ENCODE measurements at places on chromosomes 3 and 15.

DNA sequence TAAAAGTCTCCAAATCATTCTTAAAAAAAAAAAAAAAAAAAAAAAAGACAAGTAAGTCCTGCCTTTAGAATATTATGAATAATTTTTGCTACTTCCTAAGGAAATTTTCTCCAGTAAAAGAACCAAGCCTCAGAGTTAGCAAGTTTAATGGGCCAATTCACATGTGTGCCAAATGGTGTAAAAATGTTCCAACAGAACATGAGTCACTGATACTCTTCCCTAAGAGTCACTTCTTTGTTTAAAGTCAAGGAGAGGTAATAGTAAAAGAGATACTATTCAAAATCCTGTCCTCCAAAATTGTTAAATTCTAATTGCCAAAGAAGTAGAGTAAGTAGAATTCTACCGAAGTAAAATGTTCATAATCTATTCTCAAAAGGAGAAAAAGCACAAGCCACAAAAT is 17.7 kb upstream of the CPA3 start:
- no peak for DNase-seq

DNA sequence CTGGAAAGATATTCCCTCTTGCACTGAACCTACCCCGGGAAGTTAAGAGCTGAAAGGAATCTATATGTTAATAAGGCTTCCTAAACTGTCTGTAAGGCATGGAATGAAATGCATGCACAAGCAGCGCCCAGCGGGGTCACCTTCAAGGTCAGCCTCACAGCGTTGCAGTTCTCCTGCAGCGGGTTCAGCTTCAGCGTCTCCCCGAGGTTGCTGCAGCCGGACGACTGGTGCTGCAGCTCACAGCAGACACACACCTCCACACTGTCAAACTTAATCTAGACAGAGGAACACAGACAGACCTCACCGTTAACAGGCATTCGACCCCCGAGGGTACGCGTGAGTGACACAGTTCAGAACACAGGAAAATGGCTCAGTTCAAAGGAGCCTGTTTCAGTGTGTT is 73.3 kb downstream of the NSMCE3 start:
- DNase-seq = no peak

GRCh38 chr3:13540297-13540995 is 8.5 kb upstream of the FBLN2 start:
- no peak for DNase-seq

- DNase-seq = peak; percentile 2
Measured at GRCh38 chr3:140276703-140277102, 341.7 kb downstream of the CLSTN2 start.

- no peak for DNase-seq
Measured at GRCh38 chr15:48515500-48515899, 130.0 kb downstream of the FBN1 start.

DNA sequence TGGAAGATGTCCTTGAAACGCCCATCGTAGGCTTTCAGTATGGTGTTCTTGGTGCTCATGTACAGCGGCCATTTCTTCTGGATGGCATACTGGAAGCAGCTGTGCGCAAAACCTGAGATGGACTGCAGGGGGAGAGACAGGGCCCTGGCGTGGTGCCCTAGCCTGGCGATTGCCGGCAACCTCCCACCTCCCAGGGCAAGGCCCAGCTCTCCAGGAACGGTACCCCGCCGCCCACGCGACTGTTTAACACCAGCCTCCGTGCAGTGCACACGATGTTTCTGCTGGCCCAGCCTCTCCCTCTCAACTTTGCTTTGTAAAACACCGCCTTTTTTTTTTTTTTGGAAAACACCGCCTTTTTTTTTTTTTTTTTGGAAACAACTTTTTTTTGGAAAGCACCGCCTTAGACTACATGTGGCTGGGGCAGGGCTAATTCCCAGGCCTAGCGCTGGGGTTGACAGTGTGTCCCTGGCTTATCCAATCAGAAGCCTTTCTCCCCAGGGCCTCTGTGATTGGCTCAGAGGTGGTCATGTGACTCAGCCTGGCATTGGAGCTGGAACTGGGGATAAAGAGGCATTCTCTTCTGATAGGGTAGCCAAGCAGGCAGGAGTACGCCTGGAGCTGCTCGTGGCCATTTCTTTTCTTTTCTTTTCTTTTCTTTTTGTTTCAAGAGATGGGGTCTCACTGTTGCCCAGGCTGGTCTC is 14.7 kb downstream of the IDH2 start:
- no peak for DNase-seq

- no peak for DNase-seq
Measured at GRCh38 chr3:47000198-47000815, 20.8 kb downstream of the NBEAL2 start.

DNA sequence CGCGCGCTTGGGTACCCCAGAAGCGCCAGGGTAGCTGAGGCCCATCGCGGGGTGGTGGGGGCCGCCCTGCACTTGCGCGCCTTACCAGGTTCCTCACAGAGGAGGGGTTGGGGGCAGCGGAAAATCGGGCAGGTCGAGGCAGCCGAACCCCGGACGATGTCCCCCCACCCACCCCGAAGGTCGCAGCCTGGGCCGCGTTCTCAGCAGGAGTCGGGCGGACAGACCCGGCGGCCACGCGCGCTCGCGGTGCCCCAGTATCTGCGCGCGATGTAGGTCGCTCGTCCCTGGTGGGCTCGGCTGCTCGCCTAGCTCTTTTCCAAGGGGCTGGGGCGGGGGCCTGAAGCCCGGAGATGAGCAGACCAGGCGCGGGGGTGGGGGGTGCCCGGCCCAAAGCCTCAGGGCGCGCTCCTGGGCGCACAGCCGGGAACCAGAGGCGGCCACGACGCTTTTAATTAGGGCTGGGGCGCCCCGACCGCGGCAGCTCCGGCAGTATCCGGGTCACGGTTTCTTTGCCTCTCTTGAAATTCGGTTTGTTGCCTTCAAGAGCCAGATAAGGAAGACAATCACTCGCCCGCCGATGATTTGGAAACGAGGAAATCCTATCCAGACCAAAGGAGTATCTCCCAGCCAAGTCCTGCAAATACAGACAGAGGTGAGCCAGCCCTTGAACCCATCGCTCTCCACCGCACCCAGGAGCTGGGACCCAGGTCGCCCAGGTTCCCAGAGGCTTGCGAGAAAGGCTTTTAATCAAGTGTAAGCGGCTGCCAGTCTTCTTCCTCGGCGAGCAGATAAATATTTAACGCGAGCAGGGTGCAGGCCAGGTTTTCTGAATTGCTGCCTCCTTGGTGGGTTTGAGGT is 4.6 kb downstream of the SKOR1 start:
- DNase-seq = peak; percentile 32

DNA sequence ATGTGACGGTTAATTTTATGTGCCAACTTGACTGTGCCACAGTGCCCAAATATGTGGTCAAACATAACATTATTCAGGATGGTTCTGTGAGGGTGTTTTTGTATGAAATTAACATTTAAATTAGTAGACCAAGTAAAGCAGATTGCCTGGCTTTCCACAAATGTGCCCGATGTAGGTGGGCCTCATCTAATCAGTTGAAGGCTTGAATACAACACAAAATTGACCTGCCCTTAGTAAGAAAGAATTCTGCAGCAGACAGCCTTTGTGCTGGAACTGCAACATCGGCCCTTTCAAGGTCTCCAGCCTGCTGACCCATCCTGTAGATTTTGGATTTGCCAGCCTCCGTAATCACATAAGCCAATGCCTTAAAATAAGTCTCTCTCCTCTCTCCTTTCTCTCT is 215.9 kb downstream of the MEX3B start:
- DNase-seq = no peak

DNA sequence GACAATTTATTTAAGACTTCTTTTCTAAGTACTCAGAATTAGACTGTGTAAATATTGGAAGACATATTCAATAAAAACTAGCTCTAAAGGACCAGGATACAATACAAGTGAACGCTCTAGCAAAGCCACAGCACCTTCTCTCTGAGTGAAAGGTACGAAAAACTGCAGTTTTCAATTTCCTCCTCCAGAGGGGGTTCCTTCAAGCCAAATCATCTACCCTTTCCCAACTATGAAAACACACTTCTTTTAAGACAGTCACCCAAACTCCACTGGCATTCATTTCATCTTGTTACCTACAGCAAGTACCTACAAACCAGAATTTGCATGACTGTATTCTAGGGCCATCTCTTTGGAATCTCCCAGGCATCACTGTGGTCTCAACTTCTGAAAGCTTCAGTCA is 165.8 kb downstream of the ERC2 start:
- no peak for DNase-seq

- no peak for DNase-seq
Measured at GRCh38 chr15:52098323-52098722, 14.3 kb downstream of the BCL2L10 start.

DNA sequence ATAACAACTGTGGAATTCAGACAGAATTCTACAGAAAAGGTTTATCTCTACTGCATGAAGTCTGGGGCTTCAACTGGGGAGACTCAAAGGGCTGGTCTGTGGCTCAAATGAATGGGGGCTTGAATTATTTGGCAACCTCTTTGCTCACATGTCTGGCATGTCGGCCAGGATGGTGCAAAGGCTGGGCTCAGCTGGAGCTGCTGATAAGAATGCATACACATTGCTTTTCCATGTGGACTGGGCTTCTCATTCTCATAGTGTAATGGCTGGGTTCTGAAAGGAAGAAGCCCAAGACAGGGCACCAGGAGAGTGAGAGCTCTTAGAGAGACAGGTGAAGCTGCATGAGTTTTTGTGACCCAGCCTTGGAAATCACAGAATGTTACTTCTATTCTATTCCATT is 194.3 kb upstream of the SGO1 start:
- no peak for DNase-seq

- DNase-seq = peak; percentile 89
Measured at GRCh38 chr3:58532794-58533220, 4.2 kb downstream of the ACOX2 start.

DNA sequence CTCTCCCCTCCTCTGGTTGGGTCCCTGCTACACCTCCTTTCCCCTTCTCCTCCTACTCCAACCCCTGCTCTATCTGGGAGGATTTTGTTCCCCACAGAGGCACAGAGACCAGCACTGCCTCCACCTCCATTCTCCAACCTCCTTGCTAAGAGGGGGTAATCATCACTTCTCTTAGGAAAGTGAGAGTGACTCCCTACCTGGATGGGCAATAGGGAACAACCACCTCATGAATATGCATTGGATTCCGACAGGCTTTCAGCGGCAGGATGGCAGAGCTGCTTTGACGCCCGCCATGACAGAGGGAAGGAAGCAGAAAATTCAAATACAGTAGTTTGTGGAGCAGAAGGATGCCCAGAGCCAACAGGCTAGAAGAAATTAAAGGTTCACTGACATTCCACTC is 614.8 kb upstream of the MDFIC2 start:
- DNase-seq = no peak

DNA sequence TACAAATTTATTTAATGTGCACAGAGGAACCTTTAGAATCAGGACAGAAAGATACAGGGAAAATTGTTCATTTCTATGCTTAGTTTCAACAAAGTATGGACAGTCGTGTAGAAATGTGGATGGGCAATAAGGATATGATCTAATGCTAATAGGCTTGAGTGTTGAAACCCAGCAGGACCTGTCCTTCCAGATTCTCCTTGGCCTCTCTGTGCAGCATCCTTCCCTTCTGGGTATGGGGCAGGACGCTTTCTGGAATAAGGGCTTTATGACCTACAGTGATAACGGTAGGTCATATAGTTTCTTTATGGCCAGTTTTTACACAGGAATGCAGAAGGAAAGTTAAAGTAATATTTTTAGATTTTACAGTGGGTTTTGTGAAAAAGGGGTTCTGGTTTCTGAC is 698.1 kb downstream of the SI start:
- no peak for DNase-seq

DNA sequence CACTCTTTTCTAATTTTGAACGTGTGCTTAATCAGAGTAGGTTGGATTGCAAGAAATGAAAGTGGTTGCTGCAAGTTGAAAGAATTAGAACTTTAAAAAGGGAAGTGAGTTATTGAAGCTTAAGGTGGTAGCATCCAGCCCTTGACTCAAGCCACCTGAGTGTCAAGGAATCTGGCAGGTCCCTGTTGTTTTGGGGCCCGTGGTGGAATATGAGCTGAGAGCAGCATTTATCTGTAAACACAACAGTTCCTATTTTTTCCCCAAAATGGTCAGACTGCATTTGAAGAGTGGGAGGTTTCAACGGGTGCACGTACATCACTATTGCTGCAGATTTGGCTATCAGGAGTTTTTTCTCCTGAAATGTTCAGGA is 1.7 kb downstream of the ITPR1 start:
- DNase-seq = peak; percentile 65

DNA sequence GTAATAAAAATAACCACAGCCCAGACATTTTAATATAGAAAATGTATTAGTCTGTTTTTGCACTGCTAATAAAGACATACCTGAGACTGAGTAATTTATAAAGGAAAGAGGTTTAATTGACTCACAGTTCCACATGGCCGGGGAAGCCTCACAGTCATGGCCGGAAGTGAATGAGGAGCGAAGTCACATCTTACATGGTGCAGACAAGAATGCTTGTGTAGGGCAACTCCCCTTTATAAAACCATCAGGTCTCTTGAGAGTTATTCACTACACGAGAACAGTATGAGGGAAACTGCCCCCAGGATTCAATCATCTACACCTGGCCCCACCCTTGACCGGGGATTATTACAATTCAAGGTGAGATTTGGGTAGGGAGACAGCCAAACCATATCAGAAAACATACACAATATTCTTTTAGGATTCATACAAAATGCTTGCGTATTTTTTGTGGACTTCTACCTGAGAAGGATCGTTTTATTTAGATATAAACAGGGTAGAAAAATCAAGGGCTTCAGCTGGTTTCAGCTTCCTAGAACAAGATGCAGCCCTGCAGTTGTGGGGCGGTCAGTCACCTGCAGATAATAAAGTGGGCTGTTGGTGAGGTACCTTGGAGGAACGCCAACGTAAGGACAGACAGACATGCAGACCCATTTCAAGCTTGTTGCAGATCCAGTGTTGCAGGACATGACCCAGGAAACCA is 101.9 kb downstream of the TNIK start:
- no peak for DNase-seq

DNA sequence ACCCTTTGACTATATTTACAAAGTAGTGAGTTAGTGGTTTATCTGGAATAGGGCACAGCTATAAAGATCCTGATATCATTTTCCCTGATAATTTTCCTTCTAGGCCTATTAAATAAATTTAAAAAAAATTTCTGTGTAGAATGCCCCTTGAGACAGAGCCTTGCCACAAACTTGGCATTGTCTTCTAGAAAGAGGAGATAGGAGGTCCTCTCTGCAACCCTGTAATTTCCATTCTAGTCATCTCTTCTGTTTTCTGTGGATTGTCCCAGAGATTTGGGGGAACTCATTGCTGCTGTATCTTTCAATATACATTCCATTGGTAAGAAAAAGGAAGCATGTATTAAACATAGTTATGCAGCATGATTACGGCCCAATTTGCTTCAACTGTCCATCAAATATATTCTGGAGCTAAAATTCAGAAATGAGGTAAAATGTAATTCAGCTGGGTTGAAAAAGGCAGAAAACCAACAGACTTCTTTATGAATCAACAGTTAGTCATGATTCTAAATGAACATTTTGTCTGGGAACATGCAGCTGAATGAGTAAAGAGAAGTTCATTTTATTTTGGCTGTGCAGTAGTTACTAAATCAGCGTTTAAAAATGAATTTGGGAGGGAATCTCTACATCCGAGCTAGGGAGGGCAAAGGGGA is 401.1 kb downstream of the NAALADL2 start:
- no peak for DNase-seq

DNA sequence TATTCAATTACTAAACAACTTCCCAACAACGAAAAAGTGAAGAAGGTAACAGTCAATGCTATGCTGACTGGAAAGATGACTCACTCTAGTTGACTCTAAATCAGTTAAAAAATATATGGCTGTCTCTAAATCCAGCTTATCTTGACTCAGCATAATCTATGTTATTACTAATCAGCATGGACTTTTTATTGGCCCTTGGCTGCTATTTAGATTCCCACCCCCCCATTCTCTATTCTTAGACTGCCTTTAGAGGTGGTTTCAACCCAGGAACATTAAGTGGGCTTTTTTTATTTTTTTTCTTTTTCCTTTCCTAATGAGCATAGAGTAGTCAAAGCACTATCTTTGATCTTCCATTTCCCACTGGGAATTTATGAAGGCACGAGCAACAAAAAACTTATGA is 1.9 kb downstream of the PCOLCE2 start:
- no peak for DNase-seq
